A549 treated with Mapracorat at 1 μM for 4 hours (cell line): ENCODE measurements at places on chromosomes 11 and 22. TPM values are rescaled to one million over a fixed set of nuclear protein-coding genes. Genes with fewer than 3 reads are reported as not detected.

Gene JAML
- not detected in 5 replicates for total RNA-seq

Gene DNAJB7
- total RNA-seq, result not detected in 5 replicates

Gene KCNQ1
- 0.23 to 0.89 TPM (median 0.63 TPM) in 5 replicates for total RNA-seq

Gene AGBL2
- 1.2 to 1.9 TPM (median 1.5 TPM) in 5 replicates for total RNA-seq

Gene PANX3
- not detected in 5 replicates for total RNA-seq

Gene SREBF2
- 21.9 to 32.5 TPM (median 28.7 TPM) in 5 replicates for total RNA-seq

Gene DENND6B
- total RNA-seq, result 2.4 to 5.1 TPM (median 2.7 TPM) in 5 replicates

Gene SCN4B
- total RNA-seq, result 0.02 to 0.05 TPM (median 0.03 TPM) in 3 of 5 replicates, not detected in the others

Gene ADM
- total RNA-seq, result 80.0 to 155 TPM (median 104 TPM) in 5 replicates

Gene APOBEC3H
- 0.14 to 0.65 TPM (median 0.63 TPM) in 3 of 5 replicates, not detected in the others for total RNA-seq

Gene MMP8
- not detected in 5 replicates for total RNA-seq

Gene PICK1
- total RNA-seq, result 10.6 to 12.2 TPM (median 11.9 TPM) in 5 replicates

Gene OR52I1
- not detected in 5 replicates for total RNA-seq

Gene MMP3
- total RNA-seq, result 0.13 to 0.48 TPM in 2 of 5 replicates, not detected in the others

Gene OR10A4
- total RNA-seq, result not detected in 5 replicates

Gene CCDC116
- 0.06 to 0.13 TPM (median 0.06 TPM) in 3 of 5 replicates, not detected in the others for total RNA-seq

Gene SMTNL1
- not detected in 5 replicates for total RNA-seq
